ENCODE measurements at places on chromosomes 5 and 9.

DNA sequence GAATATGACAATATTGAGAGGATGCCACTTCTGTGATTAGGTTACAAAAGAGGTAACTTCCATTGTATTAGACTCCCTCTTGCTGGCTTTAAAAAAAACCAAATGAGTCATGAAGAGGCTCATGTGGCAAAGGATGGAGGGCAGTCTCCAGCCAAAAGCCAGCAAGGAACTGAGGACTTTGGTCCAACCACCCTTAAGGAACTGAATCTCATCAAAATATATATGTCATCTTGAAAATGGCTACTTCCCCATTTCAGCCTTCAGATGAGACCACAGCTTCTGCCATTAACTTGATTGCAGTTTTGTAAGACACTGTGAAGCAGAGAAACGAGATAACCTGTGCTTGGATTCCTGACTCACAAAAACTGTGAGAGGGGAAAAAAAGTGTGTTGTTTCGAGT lies 15.5 kb upstream of the TRIM32 start:
- no peak for DNase-seq

DNA sequence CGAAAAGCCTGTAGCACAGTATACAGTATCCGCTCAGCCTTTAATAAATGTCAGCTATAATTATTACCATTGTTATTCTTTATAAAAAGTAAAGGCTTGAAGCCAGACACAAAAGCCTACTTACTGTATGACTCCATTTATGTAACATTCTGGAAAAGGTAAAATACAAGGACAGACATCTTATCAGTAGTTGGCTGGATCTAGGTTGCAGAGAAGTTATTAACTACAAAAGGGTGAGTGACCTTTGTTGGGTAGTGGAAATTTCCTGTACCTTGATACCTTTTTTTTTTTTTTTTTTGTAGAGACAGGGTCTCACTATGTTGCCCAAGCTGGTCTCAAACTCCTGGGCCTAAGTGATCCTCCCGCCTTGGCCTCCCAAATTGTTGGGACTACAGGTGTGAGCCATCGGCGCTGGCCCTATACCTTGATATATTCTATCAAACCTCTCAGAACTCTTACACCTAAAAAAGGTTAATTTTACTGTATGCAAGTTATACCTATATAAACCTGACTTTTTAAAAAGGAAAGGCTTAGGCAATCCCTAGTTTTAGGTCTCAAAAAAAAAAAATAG lies 6.0 kb downstream of the HDAC3 start:
- DNase-seq = no peak

DNA sequence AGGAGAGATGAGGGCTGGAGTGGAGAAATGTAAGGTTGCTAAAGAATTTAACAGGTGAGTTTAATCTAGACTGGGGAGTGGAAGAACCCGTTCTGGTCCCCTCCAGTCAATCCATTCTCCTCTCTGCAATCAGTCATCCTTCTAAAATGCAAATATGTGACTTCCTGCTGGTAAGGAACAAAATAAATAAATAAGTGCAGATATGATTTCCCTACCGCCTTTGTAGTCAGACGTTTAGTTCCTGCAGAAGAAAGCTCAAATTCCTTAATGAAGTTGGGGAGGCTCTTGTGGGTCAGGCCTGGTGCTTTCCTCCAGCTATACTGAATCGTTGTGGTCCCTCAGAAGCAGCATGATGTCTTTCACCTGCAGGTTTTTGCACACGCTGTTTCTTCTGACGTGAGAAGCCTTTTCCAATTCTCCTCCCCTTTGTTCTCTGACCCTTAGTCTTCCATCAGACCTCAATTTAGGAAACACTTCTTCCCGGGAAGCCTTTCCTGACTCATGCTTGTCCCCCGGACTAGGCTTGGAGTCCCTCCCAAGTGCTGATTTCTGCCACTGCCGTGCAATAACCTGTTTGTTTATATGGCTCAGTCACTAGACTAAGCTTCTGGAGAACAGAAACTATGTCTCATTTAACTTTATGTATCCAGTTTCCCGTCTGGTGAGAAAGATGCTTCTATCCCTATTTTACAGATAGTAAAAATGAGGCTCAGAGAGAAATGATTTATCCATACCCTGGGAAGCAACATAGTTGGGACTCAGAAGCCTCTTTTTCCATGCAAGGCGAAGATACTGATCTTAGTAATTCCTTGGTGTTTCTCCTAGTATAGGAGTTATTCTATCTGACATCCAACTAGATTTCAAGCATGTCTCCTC lies 1.3 kb downstream of the ATP6V1G1 start:
- no peak for DNase-seq

DNA sequence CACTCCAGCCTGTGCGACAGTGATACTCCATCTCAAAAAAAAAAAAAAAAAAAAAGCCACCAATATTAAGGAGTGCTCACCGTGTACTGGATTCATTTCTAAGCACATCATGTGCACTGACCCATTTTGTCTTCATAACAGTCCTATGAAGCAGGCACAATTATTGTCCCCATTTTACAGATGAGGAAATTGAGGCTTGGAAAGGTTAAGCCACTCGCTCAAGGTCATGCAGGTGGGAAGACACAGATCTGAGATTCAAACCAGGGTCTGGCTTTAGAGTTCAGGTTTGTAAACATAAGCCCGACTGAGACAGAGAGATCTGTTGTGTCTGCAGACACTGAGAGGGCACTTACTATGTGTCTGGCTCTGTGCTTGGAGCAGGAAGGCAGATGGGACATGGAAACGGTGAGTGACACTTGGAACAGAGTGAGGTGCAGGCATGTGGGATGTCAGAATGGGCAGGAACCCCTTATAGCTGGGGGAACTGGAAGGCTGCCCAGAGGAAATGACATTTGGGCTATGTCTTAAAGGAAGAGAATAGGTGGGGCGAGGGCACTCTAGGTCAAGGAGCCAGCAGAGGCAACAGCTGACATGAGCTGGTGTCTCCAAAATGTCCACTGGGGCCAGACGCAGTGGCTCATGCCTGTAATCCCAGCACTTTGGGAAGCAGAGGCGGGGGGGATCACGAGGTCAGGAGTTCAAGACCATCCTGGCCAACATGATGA lies 69.9 kb downstream of the STK10 start:
- no peak for DNase-seq

- DNase-seq = no peak
Measured at GRCh38 chr5:112306956-112307355, 112.1 kb downstream of the EPB41L4A start.

- peak; percentile 33 for DNase-seq
Measured at GRCh38 chr9:89444274-89444673, 53.6 kb downstream of the SEMA4D start.

DNA sequence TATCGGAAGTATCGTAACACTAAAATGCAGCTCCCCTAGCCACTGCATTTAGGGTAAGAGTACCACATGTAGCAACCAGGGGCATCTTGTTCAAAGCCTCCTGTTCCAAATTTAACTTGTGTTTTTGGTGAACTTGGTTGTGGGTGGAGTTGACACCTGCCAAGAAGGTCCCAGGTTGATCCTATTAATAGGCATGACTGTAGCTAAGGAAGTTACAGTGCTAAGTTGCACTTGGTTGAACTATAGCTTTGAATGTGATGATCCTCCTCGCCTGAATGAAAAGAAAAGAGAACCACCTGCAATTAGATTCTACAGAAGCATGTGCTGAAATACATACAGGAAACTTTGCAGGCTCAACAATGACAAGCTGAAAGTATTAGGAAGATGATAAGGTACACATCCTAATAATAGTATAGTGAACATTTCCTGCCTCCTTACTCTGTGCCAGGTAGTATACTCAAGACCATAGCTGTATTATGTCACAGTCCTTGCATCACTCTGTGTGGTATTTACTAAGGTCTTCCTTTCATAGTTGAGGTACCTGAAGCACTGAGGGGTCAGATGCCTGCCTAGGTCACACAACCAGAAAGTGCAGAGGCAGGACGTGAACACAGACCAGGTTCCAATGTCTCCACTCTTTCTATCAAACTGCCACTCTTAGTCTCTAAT lies 64.5 kb upstream of the PIP5K1B start:
- DNase-seq = no peak

GRCh38 chr9:21428235-21428634 lies 12.0 kb upstream of the IFNA1 start:
- DNase-seq = no peak

GRCh38 chr5:154179846-154180710 lies 10.5 kb upstream of the GALNT10 start:
- DNase-seq = peak; percentile 79

DNA sequence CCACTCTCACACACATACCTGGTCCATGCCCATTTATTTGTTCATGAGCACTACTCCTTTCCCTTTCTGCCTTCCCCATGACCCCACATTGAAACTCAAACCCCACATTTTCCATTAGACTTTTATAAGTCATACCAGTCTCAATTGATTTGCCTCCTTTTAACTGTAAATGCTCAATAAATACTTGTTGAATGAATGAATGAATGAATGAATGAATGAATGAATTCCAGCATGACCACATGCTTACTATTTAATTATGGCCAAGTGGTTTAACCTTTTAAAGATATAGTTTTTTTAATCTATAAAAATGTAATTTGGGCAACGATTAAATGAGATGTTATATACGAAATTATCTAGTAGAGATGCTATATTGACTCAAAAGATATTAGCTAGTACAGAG lies 54.1 kb upstream of the GRAMD2B start:
- no peak for DNase-seq

DNA sequence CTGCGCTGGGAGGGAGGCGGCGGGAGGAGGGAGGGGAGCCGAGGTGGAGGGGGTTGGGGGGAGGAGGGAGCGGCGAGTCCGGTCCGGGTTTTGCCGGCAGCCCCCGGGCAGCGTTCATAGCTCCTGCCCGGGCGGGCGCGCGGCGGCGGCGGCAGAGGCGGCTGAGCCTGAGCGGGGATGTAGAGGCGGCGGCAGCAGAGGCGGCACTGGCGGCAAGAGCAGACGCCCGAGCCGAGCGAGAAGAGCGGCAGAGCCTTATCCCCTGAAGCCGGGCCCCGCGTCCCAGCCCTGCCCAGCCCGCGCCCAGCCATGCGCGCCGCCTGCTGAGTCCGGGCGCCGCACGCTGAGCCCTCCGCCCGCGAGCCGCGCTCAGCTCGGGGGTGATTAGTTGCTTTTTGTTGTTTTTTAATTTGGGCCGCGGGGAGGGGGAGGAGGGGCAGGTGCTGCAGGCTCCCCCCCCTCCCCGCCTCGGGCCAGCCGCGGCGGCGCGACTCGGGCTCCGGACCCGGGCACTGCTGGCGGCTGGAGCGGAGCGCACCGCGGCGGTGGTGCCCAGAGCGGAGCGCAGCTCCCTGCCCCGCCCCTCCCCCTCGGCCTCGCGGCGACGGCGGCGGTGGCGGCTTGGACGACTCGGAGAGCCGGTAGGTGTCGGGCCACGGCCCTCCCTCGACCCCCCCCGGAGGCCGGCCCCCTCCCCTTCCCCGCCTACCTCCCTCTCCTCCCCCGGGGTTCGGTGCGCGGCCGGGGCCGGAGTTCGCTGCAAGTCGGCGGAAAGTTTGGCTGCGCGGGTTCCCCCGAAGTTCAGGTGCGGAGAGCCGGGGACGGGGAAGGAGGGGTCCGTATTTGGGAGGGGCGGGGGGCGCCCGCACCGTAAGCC lies at the start of gene CXXC5:
TSS of gene CXXC5 (plus strand) at position 145 of the 877 bp plus-strand sequence. CDS start 32,175 bp downstream, outside the sequence.
- peak; percentile 92 for DNase-seq

DNA sequence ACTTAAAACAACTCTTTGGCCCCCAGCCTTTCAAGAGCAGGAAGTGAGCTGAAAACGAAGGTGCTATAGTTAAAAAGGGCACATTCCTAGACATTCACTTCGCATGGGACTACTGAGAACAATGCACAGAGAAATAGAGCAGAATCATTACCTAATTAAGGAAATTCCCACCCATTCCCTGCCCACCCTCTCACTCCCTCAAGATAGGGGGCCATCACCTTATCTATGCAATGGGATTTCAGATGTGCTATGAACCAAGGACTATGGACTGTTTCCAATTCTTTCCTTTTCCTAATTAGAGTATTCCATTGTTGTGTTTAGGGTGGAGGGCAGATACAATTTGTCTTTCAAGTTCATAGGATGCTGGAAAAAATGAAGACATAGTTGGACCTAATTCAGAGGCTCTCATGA lies 476.8 kb downstream of the CETN3 start:
- DNase-seq = no peak

DNA sequence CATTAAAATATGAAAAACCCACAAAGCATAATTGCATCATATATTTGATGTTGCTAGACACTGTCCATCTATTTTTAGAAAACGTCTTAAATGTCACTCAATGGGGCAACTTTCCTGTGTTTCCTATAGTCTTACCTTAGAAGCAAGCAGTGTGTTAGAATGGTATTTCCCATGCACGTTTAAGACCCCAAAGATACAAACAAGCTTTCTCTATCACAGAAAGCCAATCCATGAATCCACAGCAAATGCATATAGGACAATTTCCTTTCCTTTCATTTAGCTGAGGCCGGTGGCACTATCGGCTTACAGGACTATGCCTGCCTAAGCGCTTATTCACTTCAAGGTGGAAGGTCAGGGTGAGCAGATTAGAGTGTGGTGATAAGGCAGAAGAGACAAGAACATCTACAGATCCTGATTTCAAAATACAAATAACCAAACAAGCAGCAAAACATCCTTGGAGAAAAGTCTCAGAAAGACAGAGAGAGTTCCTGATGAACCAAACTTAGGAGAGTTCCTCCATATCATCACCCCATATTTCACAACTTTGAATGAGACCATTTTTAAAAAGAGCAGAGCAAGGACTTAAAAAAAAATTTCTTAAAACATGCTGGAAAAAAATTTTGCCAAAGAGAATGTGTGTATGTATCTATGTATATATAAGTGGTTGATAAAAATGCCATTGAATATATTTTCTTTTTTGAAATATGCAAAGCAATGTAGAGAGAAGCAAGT lies 57.2 kb downstream of the MEF2C start:
- no peak for DNase-seq

DNA sequence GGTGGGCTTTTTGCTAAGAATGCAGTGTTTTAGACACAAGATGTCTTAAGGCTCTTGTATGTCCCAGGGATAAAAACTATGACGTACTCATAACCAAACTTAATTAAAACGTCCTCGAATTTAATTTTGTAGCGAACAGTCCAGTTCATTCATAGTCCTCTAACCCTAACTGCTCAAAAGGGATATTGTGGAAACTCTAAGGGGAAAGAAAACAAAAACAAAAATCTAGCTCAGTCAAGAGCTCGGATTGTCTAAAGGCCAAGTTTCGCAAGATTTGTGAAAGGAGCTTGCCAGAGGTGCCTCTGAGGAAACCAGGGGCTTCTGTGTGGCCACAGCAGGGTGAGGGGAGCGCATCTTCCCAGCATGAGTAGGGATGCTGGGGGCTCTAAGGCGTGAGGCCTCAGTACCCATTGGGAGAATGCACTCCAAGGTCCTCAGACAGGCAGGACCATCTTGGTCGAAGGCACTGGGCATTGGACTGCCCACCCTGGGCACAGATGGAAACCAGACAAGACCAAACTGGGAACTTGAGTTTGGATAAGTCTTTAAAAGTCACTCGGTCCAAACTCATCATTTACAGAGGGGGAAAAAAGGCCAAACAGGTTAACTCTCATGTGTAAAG lies 71.8 kb downstream of the PRRT1B start:
- DNase-seq = no peak

DNA sequence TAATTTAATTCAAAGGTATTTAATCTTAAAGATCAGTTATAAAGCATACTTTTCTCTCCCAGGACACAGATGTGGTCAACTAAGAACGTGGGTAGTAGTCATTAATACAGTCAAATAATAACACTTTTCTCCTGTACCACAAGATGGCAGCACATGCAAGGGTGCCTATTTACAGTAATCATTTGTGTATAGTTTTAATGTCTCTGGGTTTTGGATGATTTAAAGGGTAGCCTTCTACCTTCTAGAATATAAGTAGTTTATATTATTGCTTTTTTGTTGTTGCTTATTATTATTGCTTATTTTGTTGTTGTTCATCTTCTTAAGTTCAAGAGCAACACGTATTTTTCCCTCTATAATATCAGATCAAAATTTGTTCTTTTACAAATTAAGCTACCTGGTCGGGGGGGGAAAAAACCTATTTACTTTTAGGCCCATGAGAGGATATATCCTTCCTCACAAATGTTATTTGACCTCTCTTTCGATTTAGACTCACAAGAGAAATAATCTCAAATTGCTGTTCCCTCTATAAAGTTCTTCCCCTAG lies 59.6 kb upstream of the SLC27A6 start:
- DNase-seq = peak; percentile 87
